Stimulated activated CD8-positive, alpha-beta memory T cell treated with anti-CD3 and anti-CD28 coated beads, Interleukin-4, amount 100 ng/mL, for 24 hours (primary cell): ENCODE measurements at places on chromosomes 5 and 9.

GRCh38 chr5:93611273-93611975 lies 28.4 kb downstream of the NR2F1 start:
- no peak for DNase-seq

DNA sequence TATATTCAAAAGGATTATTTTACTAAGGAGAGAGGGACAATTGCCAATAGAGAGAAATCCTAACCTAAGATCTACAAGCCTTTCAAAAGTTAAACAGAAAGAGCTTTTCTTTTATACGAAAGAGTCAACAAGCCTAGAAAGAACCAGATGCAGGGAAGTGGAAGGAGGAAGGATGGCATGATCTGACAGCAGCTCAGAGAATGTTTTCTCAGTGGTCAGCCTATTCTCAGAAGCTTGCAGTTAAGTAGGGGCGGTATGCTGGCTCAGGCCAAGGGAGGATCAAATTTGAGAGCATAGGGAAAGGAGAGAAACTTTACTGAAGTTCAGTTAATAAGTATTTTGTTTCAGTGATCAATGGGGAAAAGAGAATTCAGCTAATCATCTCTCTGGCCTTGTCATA lies 88.0 kb upstream of the FTMT start:
- no peak for DNase-seq

DNA sequence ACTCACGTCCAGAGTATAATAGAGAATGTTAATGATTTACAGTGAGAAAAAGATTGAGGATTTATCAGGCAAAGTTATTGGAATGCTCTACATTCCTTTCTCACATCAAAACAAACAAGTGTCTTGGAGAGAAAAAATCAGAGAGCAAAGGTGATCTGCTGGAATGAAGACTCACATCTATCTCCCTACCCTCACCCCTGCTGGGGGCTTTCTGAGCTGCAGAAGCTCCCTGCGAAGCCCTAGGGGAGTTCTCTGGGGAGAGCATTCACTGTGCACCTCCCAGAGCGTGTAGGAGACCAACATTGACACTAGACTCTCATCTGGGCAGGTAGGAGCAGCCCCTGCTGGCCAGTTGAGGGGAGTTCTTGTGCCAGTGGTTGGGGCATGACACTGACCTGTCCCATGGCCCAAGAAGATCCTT lies 76.6 kb upstream of the ADAMTS16 start:
- DNase-seq: no peak

GRCh38 chr9:12993466-12993865 lies 218.6 kb downstream of the LURAP1L start:
- DNase-seq: no peak

DNA sequence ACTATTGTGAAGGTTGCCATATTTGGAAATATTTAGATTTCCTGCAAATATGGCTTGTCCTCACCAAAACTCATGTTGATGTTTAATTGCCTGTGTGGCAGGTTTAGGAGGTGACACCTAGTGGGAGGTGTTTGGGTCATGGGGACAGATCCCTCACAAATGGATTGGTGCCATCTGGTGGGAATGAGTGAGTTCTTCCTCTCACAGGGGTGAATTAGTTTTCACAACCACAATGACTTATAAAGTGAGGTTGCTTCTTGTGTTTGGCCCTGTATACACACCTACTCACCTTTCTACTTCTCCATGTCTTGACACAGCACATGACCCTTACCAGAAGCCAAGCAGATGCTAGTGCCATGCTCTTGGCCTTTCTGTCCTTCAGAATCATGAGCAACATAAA lies 41.1 kb downstream of the ISOC1 start:
- no peak for DNase-seq

GRCh38 chr5:57939771-57940170 lies 457.2 kb upstream of the ACTBL2 start:
- DNase-seq: no peak

DNA sequence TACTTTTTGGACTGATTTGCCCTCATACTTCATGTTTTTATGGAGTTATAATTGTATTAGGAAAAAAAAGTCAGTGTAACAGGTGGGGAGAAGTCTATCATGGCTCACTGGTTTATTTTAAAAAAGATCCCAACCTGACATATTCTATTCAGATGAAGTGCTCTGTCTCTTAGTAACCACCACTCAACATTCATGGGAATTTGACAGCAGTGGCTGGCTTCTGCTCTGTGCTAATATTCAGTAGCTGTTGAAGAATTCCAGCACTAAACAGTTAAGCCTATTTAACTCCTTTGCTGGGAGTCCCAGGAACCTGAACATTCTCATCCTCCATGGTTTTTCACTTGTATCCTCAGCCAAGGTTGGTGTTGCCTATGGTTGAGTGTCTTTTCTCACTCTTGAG lies 23.1 kb downstream of the CMYA5 start:
- DNase-seq: no peak

GRCh38 chr9:124016175-124017050 lies 4.8 kb downstream of the LHX2 start:
- DNase-seq: no peak
